ENCODE measurements at places on chromosomes 4 and X.

GRCh38 chr4:76677571-76678326, 220.2 kb downstream of the SOWAHB start:
- no peak for DNase-seq

DNA sequence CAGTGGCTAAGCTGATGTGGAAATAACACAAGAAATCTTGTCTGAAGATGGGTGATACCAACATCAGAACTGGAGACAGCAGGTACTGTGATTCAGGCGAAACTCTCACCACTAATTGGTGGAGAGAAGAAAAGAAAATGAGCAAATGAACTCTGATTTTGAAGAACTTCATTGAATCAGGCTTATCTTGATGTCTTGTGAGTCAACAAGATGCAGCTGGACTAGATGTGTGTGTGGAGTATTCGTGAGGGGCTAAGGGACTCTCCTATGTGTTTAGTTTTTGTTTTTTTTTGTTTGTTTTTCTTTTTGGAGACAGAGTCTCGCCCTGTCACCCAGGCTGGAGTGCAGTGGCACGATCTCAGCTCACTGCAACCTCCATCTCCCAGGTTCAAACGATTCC, 131.6 kb downstream of the DHRSX start:
- no peak for DNase-seq

DNA sequence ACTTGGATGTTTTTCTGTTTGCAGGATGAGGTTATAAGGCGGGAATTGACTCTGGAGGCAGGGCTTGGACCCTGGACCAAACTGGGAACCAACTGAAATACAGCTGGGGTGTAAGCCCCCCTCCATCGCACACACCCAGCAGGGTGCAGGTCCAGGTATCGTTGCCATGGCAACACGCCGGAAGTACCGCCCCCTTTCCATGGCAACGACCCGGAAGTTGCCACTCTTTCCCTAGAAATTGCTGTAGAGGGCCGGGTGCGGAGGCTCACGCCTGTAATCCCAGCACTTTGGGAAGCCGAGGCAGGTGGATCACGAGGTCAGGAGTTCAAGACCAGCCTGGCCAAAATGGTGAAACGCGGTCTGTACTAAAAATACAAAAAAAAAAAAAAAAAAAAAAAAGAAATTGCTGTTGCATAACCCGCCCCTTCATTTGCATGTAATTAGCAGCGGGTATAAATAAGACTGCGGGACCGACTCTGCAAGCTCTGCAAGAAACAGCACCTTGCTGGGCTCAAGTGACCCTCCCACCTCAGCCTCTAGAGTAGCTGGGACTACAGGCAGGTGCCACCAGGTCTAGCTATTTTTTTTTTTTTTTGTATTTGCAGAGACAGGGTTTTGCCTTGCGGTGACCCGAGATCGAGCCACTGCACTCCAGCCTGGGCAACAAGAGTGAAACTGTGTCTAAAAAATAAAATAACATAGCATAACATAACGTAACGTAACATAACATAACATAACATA, 139.6 kb downstream of the CRLF2 start:
- no peak for DNase-seq

DNA sequence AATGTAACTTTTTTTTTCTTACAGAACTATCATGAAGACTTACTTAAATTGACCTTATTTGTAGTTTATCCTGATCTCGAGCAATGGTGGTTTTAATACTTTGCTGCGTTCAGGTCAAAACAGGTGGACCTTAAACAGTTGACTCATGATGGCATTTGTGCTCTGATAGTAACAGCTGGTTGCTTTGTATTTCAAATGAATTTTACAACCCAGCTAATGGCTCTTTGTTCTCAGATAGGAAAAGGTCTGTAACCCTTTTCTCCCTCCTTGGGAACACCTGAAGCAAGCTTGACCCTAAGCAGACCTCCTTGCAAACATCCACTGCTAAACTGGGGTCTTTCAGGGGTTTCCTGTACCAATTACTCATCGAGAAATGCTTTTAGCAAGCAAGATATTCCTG, 79.2 kb downstream of the F11 start:
- DNase-seq: peak; percentile 69

- DNase-seq: no peak
Observed at GRCh38 chrX:154751203-154751668, 359 bp upstream of the GAB3 start.

GRCh38 chr4:156038772-156039171, 85.1 kb upstream of the CTSO start:
- no peak for DNase-seq

DNA sequence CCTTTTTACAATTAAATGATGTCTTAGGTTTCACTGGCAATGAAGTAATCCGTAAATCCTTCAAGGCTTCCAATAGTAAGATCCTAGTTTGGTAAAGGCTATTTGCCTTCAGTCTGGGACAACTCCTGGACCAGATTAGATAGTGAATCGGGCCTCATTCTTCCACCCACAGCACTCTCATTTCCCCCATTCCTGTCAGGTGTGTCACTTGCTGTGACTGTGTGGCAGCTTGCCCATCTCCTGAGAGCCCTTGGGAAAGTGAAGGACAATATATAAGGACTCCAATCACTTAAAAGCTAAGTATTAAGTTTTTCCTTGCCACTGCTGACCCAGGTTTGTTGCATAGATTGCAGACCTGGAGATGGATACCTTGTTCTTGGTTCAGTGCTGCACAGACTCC, 3.3 kb upstream of the GASK1B start:
- DNase-seq: no peak

DNA sequence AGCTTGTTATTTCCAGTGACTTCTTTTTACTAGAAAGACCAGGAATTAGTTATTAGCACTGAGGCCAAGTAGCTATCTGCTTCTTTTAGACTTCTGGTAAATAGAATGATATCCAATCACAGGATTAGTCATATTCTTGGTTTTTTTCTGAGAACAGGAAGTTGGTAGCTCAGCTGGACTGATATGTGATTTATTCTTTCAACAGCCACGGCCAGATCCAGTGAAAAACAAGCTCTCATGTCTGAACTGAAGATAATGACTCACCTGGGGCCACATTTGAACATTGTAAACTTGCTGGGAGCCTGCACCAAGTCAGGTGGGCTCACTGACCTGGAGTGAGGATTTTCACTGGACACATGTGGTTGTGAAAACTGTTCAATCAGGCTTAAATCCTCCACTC, 48.6 kb downstream of the PDGFRA start:
- DNase-seq: no peak

DNA sequence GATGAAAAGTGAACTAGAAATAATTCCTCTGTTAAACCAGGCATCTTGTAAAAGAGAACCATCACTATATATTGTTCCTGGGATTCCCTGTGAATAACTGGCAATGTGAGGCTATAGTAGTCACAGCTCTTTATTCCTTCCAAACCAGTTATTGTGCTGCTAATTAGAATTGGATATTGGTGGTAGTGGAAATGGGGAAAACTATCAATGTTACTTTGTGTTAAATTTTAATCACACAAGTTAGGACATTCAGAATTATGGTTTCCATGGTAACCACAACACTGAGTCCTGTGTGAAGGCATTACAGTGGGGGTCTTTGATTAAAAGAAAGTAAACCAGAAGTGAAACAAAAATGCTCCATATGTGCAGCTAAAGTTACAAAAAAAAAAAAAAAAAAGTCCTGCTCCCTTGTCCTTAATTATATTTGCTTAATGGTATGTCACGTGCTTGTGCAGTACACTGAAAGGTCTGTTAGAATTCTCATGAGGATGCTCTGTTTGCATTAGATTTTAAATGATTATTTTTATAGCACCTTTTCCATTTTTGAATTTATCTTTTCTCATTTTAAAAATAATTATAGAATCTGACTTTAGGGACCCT, 200.4 kb downstream of the ADGRL3 start:
- no peak for DNase-seq

DNA sequence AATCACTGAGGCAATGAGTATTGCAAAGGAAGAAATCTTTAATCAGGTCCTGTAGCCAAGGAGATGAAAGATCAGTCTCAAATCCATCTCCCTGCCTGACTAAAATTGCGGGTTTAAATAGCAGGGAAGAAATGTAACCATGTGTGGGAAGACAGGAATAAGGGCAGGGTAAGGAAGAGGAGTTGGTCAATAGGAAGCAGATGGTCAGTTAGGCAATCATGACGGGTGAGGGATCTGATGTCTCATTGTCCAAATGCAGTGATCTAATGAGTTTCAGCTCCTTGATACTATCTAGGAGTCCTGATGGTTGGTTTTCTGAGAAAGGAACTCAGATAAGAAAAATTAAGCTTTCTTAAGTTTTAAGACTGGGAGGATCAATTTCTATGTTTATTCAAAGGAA, 200.8 kb downstream of the SPATA18 start:
- no peak for DNase-seq

DNA sequence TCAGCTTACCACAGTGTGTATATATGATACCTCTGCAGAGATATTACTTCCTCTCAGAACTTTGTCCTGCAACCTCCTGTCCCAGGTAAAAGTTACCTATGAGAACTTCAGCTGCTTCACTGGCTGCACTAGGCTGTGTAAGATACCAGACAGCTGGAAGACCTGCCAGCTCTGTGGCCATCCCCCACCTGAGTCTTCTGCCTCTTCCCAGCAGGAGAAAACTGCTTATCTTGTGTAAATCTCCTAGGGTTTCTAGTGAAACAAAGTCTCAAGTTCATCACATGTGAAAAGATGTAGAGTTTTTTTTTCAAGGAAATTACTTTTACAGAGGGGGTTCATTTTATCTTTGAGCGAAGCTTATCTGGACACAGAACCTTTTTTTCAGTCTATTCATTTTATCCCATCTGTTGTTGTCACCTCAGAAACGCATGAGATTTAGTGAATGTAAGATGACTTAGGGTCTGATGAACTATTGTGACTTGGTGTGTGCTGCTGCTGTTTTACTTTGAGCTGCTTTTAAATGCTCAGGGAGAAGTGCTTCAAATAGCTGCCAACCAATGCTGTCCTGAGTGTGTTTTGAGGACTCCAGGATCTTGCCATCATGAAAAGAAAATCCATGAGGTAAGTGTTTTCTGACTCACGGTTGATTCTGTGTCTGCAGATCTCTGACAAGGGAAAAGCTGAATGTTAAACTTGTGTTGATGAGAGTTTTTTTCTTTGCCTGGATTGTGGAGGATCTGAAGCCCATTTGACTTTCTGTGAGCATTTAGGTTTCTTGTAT, 187.8 kb downstream of the FRAS1 start:
- peak; percentile 60 for DNase-seq

DNA sequence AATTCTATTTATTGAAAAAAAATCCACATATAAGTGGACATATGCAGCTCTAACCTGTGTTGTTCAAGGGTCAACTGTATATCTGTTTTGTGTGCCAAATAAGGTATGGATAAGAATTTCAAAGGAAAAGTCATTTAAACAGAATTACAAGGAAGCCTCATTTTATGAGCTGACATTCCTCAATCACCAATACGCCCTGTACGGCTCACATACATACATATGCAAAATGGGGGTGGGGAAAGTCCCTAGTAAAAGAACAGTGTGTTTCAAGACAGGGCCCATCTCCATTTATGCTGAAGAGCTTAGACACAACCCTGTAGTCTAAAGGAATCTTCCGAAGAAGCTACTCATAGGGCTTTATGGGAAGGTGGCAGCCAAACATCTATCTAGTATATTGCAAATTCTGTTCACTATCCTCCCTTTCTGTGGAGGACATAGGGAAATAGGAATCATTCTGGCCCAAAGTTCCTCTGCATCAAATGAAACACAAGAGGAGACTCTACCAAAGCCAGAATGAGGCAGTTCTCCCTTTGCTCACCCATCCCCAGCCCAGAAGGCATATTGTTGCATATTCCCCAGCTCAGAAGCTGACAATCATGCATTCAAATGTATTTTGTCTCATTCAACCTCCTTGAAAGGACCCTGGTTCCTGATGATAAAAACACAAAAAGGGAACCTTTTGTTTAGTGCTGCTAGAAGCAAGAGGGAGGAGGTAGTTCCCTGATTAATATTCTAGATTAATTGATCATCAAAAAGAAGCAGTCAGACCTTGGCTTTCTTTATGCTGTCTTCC, 13.7 kb upstream of the ZBTB33 start:
- DNase-seq: no peak

- DNase-seq: no peak
Observed at GRCh38 chr4:75907966-75908365, 5.7 kb upstream of the PPEF2 start.

GRCh38 chr4:89152972-89153371, 41.6 kb downstream of the TIGD2 start:
- no peak for DNase-seq

- no peak for DNase-seq
Observed at GRCh38 chrX:9770319-9770718, 4.7 kb upstream of the GPR143 start.

GRCh38 chrX:132425744-132426318, 63.0 kb downstream of the MBNL3 start:
- no peak for DNase-seq

- DNase-seq: no peak
Observed at GRCh38 chrX:87580862-87581261, 63.3 kb downstream of the KLHL4 start.

GRCh38 chr4:149500806-149501205, 314.8 kb downstream of the IQCM start:
- no peak for DNase-seq

- no peak for DNase-seq
Observed at GRCh38 chrX:17826609-17827496, 34.2 kb downstream of the RAI2 start.

GRCh38 chrX:9611436-9612145, 146.7 kb downstream of the TBL1X start:
- DNase-seq: no peak

- no peak for DNase-seq
Observed at GRCh38 chr4:155342142-155342541, 34.6 kb downstream of the MAP9 start.

- DNase-seq: peak; percentile 68
Observed at GRCh38 chr4:81722290-81722851, 250.7 kb upstream of the RASGEF1B start.

DNA sequence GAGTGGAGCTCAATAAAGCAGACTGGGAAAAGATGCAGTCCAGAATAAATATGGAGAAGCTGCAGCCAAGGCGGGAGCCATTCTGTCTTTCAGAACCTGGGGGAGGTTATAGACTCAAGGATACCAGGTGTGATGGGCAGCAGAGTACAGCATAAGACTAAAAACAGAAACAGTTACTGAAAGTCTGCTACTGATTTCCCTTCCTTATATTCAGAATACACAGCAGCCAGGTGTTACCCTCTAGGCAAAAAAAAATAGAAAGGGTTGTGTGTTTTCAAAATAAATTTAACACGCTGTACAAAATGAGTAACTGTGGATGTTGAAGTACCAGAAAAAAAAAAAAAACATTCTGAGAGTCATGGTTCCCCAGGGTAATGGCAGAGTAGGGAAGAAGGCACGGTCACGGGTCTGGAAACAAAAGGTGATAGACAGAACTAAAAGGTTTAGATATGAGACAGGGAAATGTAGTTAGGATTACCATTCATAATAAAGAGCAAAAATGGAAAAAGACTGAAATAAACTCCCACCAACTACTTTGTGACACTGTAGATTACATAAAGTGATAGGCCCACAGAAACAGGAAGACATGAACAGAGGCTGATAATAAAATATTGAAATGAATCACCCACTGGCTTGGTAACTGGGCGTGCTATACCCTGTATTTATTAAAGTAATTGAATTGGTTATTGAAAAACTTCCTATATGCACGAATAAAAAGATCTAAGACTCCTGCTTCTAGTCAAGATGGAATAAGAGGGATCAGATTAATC, 10.8 kb upstream of the HHIP start:
- DNase-seq: no peak
